ENCODE measurements at places on chromosomes 2 and 18.

- peak; percentile 21 for DNase-seq
Measured at GRCh38 chr18:49625021-49625691, 63.3 kb downstream of the LIPG start.

GRCh38 chr18:66603941-66604627, at the start of gene CDH19:
TSS of gene CDH19 (minus strand) at chr18:66604090. CDS start at chr18:66572204, 31,886 bp downstream.
- DNase-seq, result no peak

DNA sequence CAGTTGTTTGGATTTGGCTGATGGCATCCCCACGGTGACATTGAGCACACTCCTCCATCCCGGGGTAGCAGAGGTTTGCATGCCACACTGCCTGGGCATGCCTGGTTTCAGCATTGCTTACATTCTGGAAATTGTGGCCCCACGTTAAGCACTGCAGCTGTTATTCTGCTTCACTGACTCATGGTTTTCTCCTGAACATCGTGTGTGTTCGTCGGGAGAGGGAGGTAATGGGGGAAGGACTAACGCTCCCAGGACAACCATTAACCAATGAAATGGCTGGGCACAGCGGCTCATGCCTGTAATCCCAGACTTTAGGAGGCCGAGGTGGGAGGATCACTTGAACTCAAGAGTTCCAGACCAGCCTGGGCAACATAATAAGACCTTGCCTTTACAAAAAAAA, 28.2 kb upstream of the YWHAQ start:
- DNase-seq, result no peak

GRCh38 chr2:39499336-39499735, 62.3 kb upstream of the MAP4K3 start:
- no peak for DNase-seq

Measured in EL (cell line).